ENCODE measurements at places on chromosomes 2 and 18.

DNA sequence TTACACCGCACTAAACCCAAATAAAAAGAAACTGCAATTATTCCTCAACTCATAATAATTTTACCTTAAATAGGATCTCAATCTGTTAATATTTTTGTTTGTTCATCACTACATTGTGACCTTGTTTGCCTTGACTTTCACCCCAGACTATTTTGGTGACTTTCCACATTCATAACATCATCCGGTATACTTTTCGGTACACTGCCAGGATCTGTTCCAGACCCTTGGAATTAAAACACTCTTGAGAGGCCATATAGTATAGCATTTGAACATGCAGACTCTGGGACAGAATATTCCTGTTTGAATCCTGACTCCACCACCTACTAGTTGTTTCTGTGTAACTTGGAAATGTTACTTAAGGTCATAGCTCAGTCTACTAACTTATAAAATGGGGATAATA lies 577.4 kb downstream of the METTL4 start:
- DNase-seq: no peak

DNA sequence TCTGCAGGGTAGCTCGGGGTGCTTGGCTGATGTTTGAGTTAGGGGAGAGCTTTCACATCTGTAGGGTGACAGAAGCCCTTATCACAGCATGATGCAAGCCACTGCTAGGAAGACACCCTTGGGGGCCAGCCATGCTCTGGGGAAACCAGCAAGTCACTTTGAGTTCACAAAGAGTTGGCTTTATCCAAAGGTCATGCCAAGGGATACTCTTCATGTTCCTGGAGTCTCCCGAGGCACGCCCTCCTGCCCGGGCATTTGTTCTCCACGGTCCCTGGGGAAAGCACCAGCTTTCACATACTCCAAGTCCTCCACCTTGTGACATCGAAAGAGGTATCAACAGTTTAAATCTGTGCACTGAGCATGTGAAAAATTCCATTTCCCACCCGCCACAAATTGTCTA lies 227.7 kb downstream of the VAPA start:
- DNase-seq: no peak

DNA sequence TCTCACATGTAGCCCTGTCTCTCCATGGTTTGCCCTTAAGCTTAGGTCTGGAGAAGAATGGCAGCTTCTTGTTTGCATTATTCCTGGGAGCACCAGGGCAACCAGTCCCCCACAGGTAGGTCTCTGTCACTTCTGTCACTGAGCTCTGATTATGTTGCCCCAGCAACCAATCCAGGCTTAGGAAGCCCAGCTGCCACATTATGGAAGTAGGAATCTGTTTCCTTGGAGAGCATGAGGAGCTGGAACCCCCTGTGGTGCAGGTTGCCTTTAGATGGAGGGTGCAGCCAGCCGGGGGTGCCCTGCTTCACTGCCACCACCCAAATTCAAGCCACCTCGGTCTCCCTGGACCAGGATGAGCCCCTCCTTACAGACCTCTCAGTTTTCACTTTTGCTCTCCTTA lies 4.8 kb downstream of the RESP18 start:
- DNase-seq: no peak

DNA sequence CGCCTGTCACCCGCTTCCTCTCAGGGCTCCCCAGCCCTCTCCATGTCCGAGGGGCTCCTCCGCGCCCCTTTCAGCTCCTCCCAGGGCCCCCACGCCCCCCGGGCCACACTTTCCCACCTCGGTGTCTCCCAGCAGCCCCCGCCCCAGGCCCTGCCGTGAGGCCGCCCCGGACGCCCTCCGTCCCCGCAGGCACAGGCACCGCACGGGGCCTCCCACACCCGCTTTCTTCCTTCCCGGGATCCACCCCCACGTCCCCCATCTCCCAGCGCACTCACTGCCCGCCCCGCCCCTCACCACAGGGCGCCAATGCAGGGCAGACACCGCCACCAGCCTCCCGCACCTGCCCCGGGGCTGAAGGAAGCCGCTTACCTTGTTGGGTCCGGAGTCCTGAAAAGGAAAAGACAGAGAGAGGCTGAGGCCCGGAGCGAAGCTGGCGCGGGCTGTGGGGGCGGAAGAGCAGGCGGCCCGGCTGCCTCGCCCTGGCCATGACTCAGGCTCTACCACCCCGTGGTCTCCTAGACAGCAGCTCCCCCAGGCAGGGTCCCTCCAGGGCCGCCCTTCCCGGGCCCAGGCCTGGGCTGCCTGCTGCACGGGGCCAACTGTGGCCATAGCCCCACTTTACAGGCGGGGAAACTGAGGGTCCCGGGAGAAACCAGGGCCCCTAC lies 37.7 kb downstream of the KIF1A start:
- DNase-seq: no peak

GRCh38 chr18:40902436-40902835 lies 1052.6 kb upstream of the PIK3C3 start:
- DNase-seq: no peak

- DNase-seq: no peak
Measured at GRCh38 chr18:13305301-13305700, 86.7 kb downstream of the LDLRAD4 start.

DNA sequence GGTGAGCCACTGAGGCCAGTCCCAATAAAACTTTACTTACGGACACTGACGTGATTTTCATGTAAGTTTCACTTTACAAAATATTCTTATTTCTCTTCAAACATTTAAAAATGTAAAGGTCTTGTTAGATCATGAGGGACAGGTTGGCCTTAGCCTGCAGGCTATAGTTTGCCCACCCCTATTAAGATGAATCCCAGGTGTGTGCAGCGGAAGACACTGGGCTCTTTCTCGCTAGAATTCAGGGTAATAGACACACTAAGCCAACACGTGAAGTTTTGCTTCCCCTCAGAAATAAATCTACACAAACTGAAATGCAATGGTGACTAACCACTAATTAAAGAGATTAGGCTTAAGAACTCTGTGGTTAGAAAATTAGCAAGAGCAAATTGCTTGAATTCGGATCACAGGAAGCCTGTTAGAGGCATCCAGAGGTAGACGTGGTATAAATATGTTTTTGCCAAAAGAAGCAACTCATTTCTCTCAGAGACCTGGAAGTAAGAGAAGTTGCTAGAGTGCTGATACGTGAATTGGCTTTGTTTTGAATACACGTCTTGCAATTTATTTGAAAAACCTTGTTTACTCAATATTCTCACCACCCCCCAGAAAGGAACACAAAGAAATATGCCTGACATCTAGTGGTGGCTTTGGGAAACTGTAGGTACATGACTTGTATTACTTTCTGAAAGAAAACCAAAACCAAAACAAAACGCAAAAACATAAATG lies 151.6 kb downstream of the DTNB start:
- DNase-seq: no peak

GRCh38 chr2:73239776-73240175 lies 5.7 kb downstream of the CCT7 start:
- DNase-seq: no peak

- DNase-seq: no peak
Measured at GRCh38 chr2:118047380-118047826, 33.5 kb upstream of the CCDC93 start.

DNA sequence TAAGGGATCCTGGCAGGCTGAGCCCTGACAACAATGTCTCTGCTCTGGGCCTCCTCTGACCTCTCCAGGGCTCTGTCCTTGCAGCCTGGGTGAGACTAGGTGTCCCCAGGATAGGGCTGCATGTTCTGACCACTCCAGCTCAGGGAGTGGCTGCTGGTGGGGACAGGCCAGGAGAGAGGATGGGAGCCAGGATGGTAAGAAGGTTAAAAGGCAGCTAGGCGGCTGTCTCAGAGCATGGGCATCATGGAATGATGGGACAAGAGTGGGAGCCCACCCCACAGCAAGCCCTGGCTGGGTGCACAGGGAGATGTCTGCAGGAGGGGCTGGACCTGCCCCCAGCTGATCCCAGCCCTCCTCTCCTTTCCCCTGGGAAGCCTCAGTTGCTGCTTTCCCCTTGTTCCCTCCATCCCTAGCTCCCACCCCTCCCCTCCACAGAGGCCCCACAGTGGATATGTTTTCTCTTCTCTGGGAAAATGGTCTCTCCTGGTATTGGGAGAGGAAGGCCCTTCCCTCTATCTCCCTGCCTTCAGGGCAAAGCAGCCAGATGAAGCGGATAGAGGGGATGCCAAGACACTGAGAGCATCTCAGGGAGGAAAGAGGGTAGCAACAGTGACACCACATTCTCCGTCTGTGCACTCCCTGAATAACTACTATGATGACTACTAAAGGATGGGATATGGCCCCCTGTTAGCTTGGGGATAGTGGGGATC lies 334.3 kb downstream of the DYSF start:
- no peak for DNase-seq

DNA sequence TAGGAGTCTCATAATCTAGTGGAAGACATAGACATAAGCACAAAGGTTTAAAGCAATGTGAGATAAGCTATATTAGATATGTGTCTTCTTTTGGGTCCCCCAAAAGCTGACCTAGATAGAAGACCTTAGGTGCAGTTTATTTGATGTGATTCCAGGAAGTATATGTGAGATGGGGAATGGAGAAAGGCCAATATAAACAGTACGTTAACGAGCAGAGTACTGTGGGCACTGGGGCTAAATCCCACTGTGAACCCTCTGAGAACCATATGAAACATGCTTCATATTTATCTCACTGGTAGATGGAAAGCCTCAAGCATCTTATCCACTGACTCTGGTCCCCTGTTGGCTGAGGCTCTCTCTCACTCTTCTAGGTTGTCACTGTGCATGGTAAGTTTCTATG lies 62.6 kb upstream of the ZC3H15 start:
- DNase-seq: no peak

GRCh38 chr18:67500522-67501205 lies 15.9 kb downstream of the DSEL start:
- no peak for DNase-seq

- DNase-seq: no peak
Measured at GRCh38 chr2:239344857-239345216, 56.0 kb downstream of the HDAC4 start.

GRCh38 chr2:192957425-192957824 lies 762.7 kb upstream of the TMEFF2 start:
- no peak for DNase-seq

DNA sequence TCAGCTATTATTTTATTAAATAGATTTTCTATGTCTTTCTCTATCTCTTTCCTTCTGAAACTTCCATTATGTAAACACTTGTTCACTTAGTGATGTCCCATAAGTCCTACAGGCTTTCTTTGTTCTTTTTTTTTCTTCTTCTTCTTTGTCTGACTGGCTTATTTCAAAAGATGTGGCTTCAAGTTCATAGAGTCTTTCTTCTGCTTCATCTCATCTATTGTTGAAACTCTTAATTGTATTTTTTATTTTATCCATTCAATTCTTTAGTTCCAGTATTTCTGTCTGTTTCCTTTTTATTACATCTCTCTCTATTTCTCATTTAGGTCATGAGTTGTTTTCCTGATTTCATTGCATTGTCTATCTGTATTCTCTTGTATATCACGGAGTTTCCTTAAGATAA lies 38.5 kb downstream of the BOD1L2 start:
- DNase-seq: no peak

DNA sequence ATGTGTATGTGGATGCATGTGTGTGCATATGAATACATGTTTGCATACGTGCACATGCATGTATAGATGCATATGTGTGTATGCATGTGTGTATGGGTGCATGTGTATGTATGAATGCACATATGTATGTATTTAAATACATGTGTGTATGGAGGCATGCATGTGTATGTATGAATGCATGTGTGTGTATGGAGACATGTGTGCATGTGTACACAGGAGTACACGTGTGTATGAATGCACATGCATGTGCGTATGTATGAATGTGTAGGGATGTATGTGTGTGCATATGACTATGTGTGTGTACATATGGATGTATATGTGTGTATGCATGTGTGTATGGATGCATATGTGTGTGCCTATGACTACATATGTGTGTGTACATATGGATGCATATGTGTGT lies 51.9 kb downstream of the DCDC2C start:
- DNase-seq: no peak

DNA sequence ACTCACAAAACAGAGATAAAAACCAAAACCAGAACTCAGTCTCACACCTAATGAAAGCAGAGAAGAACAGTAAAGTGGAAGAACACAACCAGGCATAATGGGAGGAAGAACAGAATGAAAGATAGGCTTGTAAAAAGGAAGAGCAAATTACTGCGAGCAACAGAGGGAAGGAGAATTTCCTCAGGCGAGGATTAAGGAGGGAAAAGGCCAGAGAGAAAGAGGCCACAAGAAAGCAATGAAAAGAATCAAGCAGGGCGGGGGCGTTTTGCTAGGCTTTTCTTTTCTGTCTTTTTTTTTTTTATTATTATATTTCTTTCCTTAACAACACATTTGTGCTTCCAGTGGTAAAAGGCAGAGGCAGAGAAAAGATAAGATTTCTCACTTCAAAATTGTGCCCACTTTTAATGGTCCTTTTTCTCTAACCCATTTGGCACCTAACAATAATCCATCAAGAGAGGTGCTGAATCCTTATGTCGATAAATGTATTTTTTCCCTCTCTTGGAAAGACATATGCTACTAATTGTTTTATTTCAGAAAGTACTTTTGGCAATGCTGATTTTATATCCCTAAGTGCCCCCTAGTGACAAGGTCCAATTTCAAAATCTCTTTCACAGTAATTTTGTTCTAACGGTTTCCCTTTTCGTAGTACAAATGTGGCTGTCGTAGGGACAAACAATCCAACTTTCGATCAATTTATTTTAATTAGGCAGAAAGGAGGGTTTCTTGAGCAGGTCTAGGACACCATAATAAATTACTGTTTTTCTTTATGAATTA lies 138.7 kb upstream of the AQP4 start:
- no peak for DNase-seq

DNA sequence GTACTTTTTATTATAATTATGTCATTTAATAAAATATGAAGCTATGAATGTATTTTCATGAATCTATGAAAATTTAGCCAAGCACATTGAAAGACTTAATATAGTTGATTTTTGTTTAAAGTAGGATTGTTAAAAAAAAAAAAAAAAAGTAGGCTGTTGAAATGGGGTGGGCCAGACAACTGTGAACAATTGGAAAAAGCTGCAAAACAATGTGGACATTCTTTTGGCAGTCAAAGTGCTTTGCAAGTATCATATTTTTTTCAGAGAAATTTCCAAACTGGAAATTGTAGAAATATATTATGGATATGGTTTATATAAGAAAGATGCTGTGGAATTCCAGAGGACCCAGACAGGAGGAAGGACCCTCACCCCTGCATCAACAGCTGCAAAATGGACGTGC lies 82.1 kb downstream of the ETAA1 start:
- DNase-seq: no peak
